Subcutaneous adipose tissue (tissue), 4 donors: ENCODE measurements at places on chromosomes 6 and 20. TPM values are rescaled to one million over a fixed set of nuclear protein-coding genes. Genes with fewer than 3 reads are reported as not detected.

MUCL3 gene
- not detected for total RNA-seq

FLRT3 gene
- total RNA-seq: 0.82 TPM

OR12D1 gene
- not detected for total RNA-seq

POU5F1 gene
- 5.5 TPM for total RNA-seq

DEFB112 gene
- total RNA-seq: not detected

RAET1L gene
- total RNA-seq: not detected

LAMA4 gene
- total RNA-seq: 265 TPM

AIG1 gene
- 41.6 TPM for total RNA-seq

SPTLC3 gene
- total RNA-seq: 8.2 TPM

RBM12 gene
- 25.0 TPM for total RNA-seq

BEND3 gene
- total RNA-seq: 1.1 TPM

KIF13A gene
- 56.1 TPM for total RNA-seq

PNPLA1 gene
- not detected for total RNA-seq

RNASET2 gene
- total RNA-seq: 40.4 TPM

RNF114 gene
- total RNA-seq: 189 TPM

PRR18 gene
- total RNA-seq: 0.34 TPM

SHLD1 gene
- 3.1 TPM for total RNA-seq

FAM162B gene
- total RNA-seq: 25.6 TPM

TBX18 gene
- 34.4 TPM for total RNA-seq

FERMT1 gene
- total RNA-seq: not detected

OR2J3 gene
- total RNA-seq: not detected

TGM3 gene
- not detected for total RNA-seq

FAM184A gene
- total RNA-seq: 6.6 TPM

UBE2C gene
- total RNA-seq: not detected

RFX6 gene
- not detected for total RNA-seq

GSTA3 gene
- total RNA-seq: not detected

SYNE1 gene
- 85.5 TPM for total RNA-seq
